ENCODE measurements at places on chromosomes 6 and 20.

GRCh38 chr20:1874450-1875182 is 20.6 kb upstream of the SIRPA start:
- DNase-seq = peak; percentile 79

GRCh38 chr6:98974309-98974708 is 26.6 kb upstream of the FBXL4 start:
- peak; percentile 49 for DNase-seq

GRCh38 chr6:164252948-164253347 is 838.4 kb downstream of the QKI start:
- no peak for DNase-seq

DNA sequence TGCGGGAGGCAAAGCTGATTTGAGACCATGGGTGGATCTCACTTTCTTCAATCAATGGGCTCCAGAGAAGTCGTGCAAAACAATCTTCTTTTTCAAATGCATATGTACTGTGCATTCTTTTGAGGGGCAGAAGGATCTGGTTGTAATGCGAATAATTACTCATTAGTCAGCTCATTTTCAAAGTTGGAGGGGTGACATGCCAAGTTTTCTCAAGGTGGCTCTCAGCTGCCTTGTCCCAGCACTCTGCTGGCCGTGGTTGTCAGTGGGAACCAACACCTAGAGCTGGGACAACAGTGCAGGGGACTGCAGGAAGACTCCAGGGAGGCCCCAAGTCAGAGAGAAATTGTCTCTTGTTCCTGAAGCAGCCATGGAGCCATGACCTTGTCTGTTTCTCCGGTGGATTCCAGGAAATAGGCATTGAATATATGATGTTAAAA is 25.3 kb downstream of the MYT1 start:
- DNase-seq = no peak

GRCh38 chr20:20295621-20296498 is 72.0 kb upstream of the INSM1 start:
- no peak for DNase-seq

DNA sequence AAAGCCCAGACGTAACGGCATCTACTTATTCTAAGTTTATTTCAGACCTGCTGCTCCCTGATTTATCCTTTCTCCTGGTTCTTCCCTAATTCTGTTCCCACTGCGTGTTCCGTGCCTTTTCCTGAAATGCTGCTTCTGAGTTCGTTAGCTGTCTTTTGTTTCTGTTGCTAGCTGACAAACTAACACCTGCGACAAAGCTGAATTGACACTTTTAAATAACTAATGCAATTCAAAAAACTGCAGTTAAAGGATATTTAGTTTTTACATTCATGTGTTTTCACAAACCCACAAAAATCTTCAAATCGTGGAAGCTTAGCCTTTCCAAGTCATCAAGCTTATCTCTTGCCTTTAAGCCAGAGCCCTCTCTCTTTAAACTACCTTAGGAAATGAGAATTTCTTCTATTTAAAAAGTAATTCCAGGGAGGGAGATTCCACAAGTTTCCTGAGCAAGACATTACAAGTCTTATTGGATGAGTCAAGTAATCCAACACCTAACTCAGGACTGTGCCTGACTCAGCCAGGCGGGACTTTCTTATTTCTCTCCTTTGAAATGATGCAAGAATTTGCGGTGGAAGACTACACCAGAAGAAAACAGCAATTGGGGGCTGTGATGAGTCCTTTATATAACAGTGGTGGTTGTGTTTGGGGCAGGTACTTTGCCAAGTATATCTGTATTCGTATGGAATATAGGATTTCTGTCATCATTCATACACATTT is 6.3 kb downstream of the ADTRP start:
- no peak for DNase-seq

DNA sequence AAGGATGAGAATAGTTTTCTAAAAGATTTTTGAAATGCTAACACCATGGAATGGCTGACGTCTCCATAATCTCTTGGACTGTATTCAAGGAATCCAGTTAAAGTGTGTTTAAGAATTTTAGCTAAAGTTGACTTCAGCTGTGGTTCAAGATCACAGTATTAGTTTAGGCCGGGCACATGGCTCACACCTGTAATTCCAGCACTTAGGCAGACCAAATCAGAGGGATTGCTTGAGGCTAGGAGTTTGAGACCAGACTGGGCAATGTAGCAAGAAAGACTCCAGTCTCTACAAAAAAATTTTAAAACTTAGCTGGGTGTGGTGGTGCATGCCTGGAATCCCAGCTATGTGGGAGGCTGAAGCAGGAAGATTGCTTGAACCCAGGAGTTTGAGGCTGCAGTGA is 68.2 kb downstream of the RFPL4B start:
- no peak for DNase-seq

All from AML-193 (cell line).